ENCODE measurements at places on chromosomes 2 and 18.
A peak's percentile ranks its signal among the peaks of the same experiment; 100 is the strongest.

- H3K4me1 ChIP-seq = no peaks in the 10 kb centered on the region
- no peaks in the 10 kb centered on the region for H3K27me3 ChIP-seq
- H3K36me3 ChIP-seq = no peaks in the 10 kb centered on the region
- H3K4me3 ChIP-seq = no peak overlapping the region
- DNase-seq = no peak
These were observed 90.6 kb downstream of the MDH1 start for GRCh38 chr2:63679252-63679855.

DNA sequence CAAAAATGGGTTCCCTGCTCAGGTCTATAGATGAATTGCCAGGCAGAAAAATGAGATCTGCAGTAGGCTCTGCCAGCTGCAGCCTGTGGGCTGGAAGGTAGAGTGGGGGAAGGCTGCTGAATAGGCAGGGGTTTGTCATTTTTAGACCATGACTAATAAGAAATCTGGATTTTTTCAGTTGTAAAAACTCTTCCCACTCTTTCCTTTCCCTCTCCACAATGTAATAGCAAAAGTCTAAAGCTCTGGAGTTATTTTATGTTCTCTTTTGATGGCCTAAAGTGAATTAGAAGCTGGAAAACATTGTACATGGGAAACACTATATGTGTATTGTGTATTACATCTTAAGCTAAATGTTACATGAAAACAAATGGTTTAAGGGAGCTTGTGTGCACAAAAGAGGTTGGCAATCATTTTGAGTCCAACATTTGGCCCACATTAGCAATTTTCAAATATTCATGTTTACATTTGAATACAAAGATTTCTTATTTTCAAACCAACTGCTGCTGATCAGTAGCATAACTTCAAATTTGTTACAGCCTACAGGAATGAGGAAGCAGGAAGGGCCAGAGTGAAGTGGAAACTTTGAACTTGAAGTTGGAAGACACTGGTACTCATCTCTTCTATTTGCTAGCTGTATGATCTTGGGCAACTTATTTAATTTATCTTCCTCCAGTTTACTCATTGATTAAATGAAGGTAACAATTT lies 407.1 kb downstream of the SLC4A3 start:
- no peaks in the 10 kb centered on the region for H3K27me3 ChIP-seq
- peaks cover 7% of the 10 kb centered on the region for H3K4me1 ChIP-seq
- no peak overlapping the region for H3K27ac ChIP-seq
- H3K4me3 ChIP-seq = no peak overlapping the region
- no peak for DNase-seq
- no peaks in the 10 kb centered on the region for H3K36me3 ChIP-seq

GRCh38 chr2:145765874-145766273 lies 1246.0 kb upstream of the ZEB2 start:
- DNase-seq = no peak
- no peaks in the 10 kb centered on the region for H3K36me3 ChIP-seq
- H3K4me1 ChIP-seq = no peaks in the 10 kb centered on the region
- H3K27ac ChIP-seq = no peak overlapping the region
- no peak overlapping the region for H3K4me3 ChIP-seq

- no peaks in the 10 kb centered on the region for H3K36me3 ChIP-seq
- H3K27ac ChIP-seq = no peak overlapping the region
- no peaks in the 10 kb centered on the region for H3K4me1 ChIP-seq
- no peak overlapping the region for H3K4me3 ChIP-seq
- DNase-seq = no peak
These were observed 148.4 kb upstream of the CAVIN2 start for GRCh38 chr2:191995285-191995684.

DNA sequence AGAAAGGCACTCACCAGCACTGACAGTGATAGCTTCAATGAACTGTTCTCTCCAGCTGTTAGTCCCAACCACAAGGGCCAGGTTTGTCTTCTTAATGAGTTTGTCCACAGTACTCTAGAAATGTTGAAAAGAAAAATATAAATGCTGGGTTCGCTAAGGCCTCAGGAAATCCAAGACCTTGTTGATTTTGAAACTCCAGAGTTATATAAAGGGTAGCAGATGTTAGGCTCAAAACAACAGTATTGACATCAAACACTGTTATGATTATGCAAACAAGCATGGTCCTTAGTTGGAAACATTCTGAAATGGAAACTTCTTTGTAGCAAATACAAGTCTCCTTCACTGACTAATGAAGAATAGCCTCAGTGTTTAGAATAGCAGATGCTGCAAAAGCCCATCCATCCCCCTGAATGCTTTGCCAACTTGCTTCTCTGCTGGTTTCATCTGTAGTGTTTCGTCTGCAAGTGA lies 291.1 kb downstream of the SLC8A1 start:
- H3K36me3 ChIP-seq = no peaks in the 10 kb centered on the region
- DNase-seq = no peak
- no peaks in the 10 kb centered on the region for H3K4me1 ChIP-seq
- H3K27me3 ChIP-seq = peaks cover 25% of the 10 kb centered on the region
- no peak overlapping the region for H3K4me3 ChIP-seq

GRCh38 chr18:10370716-10371115 lies 83.7 kb upstream of the APCDD1 start:
- no peak overlapping the region for H3K4me3 ChIP-seq
- H3K36me3 ChIP-seq = no peaks in the 10 kb centered on the region
- no peaks in the 10 kb centered on the region for H3K4me1 ChIP-seq
- no peak overlapping the region for H3K27ac ChIP-seq
- H3K27me3 ChIP-seq = peaks cover 50% of the 10 kb centered on the region

DNA sequence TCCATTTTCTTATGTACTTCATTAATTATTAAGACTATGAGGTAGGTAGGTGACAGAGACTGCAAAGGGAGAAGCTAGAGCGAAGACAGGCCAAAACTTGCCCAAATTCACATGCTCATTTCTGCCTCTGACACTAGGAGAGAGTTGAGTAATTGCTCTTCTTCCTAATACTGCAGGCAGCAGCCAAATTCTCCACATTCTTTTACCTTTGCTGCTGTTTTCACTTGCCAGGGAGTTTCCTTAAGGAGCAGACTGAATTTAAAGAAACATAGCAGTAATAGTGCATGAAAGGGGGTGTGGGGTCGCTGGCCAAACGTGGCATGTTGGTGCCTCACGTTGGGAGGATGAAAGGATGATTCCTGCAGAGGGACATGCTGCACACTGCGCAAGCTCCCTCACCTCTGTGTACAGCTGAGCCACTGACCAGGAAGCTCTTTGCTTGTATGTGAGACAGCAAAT lies 12.3 kb downstream of the CRIM1 start:
- H3K4me1 ChIP-seq = peaks cover 86% of the 10 kb centered on the region
- H3K27me3 ChIP-seq = no peaks in the 10 kb centered on the region

DNA sequence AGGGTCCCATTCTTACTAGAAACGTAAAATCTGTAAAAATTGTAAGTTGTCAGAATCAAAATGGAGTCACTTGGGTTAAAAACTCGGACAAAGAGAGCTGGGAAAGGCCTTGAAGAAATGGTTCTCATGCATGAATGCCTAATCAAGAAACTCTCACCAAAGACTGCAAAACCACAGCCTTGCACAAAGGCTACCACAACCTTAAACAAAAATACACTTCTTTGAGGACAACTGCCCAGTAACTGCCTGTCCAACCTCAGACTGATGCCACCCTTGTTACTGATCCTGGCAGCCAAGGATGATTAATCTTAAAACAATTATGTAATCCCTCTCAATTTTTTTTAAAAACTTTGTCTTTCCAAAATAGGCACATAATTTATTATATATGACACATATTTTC lies 299.3 kb downstream of the CCDC85A start:
- no peak overlapping the region for H3K4me3 ChIP-seq
- no peaks in the 10 kb centered on the region for H3K4me1 ChIP-seq
- no peaks in the 10 kb centered on the region for H3K27me3 ChIP-seq
- DNase-seq = no peak

DNA sequence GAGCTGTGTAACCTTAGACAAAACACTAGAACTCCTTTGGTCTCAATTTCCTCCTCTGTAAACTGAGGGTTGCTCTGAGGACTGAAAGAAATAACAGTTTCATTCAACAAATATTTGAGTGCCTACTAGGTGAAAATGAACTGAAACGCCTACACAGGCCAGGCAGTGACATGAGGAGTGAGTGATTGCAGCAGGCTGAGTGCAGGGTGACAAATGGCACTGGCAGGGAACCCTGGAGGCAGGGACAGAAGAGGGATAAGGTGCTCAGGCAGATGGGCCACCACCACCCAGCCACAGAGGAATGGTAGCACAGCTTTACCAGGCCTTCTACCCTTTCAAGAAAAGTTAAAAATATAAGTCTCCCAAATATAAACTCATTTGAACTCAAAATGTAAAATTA lies 11.5 kb upstream of the RNU4ATAC start:
- H3K4me1 ChIP-seq = no peaks in the 10 kb centered on the region
- H3K4me3 ChIP-seq = no peak overlapping the region

DNA sequence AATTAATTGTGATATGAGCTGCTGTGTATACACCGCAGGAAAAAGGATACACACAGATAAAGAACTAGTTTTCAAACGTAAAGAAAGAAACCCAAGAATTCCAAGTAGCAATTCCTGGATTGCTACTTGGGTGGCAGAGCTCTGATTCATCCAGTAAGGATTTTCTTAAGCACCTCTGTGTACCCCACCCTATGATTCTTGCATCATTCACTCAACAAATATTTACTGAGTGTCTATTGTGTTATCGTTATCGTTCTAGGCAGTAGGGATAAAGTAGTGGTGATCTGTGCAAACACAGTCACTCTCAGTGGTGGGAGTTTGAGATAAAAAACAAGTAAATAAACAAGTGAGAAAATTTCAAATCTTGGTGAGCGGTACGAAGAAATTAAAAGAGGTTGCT lies 4.9 kb upstream of the TMEM200C start:
- H3K36me3 ChIP-seq = no peaks in the 10 kb centered on the region
- no peak overlapping the region for H3K4me3 ChIP-seq
- H3K4me1 ChIP-seq = no peaks in the 10 kb centered on the region
- DNase-seq = no peak

DNA sequence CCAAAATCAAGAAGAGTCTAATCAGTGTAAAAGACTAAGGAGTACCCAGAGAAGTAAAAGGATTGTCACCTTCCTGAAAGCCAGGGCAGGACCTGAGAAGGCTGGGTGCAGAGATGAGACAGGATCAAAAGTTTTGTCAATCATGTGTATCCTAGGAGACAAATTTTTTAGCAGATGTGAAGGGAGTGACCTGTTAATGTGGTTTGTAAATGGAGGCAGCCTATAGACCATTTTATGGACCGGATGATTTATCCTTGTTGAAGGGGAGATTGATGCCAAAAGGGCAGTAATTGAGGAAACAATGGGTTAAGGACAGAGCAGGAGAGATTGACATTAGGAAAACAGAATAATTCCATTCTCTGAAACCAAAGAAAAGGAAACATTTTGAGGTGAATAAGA lies 813 bp downstream of the NDC80 start:
- peak overlapping the region; percentile 91 for H3K4me3 ChIP-seq
- H3K27ac ChIP-seq = peak overlapping the region; percentile 91
- peaks cover 18% of the 10 kb centered on the region for H3K36me3 ChIP-seq
- no peak for DNase-seq
- H3K4me1 ChIP-seq = peaks cover 8% of the 10 kb centered on the region

- no peak for DNase-seq
- peaks cover 12% of the 10 kb centered on the region for H3K4me1 ChIP-seq
- no peaks in the 10 kb centered on the region for H3K36me3 ChIP-seq
- no peaks in the 10 kb centered on the region for H3K27me3 ChIP-seq
- no peak overlapping the region for H3K27ac ChIP-seq
These were observed 158.4 kb downstream of the BCL2 start for GRCh38 chr18:63161032-63161760.

- H3K4me1 ChIP-seq = no peaks in the 10 kb centered on the region
- H3K27me3 ChIP-seq = peaks cover 29% of the 10 kb centered on the region
- no peak for DNase-seq
- no peak overlapping the region for H3K4me3 ChIP-seq
- no peak overlapping the region for H3K27ac ChIP-seq
These were observed 78.2 kb downstream of the HRH4 start for GRCh38 chr18:24538414-24539264.

DNA sequence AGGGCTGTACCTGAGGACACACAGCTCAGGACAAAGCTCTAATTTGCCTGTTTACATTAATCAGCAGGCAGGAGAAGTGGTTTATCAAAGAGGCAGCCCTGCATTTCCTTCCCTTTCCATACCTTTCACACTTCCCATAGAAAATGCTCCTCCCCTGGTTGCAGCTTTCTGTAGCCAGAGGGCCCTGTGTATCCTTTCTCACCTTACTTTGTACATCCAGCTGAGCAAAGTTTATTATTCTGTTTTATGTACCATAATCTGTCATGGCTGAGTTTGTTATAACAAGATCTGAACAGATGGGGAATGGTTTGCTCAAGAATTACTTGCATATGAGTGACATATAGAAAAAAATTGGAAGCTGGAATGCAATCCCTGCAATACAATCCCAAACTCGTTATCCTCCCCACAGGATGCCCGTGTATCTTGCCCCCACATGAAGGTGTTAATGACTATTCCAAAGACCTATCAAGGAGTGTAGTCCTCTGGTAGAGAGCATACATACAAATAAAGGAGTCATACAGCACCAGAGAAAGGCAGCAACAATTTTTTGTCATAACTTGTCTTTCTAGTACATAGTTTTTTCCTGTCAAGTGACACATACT lies 1025.8 kb upstream of the KLHL29 start:
- DNase-seq = no peak
- no peaks in the 10 kb centered on the region for H3K36me3 ChIP-seq
- H3K27ac ChIP-seq = no peak overlapping the region
- no peaks in the 10 kb centered on the region for H3K4me1 ChIP-seq
- no peak overlapping the region for H3K4me3 ChIP-seq
- H3K27me3 ChIP-seq = no peaks in the 10 kb centered on the region

- H3K4me1 ChIP-seq = peaks cover 7% of the 10 kb centered on the region
- DNase-seq = no peak
- H3K27ac ChIP-seq = peak overlapping the region; percentile 97
These were observed 18.8 kb upstream of the HAAO start for GRCh38 chr2:42810971-42811811.

DNA sequence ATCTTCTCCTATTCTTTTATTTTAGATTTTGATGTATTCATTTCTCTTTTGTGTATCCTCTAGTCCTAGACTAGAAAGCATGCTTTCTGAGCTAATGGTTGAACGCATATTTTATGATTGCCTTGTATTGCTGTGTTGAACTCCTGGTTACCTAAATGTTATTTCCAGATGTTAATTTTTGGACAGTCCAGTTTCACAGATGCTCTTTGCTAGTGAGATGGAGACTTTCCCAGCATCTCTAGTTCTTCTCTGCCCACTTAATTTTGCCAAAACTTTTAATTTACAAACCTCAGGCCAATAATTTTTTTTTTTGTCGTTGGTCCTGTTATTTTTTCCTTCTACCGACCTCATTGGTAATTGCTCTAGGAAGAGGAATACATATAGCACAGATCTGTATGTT lies 153.2 kb downstream of the HAUS1 start:
- no peak for DNase-seq
- H3K27me3 ChIP-seq = no peaks in the 10 kb centered on the region
- no peaks in the 10 kb centered on the region for H3K36me3 ChIP-seq
- no peak overlapping the region for H3K27ac ChIP-seq

DNA sequence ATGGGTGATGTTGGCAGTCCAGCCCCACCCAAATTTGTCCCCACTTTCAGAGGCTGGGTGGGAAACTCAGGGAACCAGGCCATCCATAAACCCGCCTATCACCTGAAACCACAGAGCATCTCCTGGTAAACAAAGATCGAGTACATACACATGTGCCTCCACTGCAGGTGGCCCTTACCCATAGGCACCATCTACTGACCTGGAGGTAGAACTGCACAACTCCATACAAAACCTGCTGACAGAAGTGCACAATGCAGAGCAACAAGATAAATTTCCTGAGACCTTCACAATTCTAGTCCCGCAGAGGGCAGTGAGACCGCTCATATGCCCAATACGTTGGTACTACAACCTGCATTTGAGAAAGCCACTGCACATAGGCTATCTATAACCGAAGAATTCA lies 856.3 kb downstream of the SUCLG1 start:
- H3K36me3 ChIP-seq = no peaks in the 10 kb centered on the region
- no peaks in the 10 kb centered on the region for H3K27me3 ChIP-seq
- H3K27ac ChIP-seq = no peak overlapping the region
- no peaks in the 10 kb centered on the region for H3K4me1 ChIP-seq

All from HCT116 (cell line).